Dorsolateral prefrontal cortex (tissue), 122 donors: ENCODE measurements at places on chromosomes 4 and X.

DNA sequence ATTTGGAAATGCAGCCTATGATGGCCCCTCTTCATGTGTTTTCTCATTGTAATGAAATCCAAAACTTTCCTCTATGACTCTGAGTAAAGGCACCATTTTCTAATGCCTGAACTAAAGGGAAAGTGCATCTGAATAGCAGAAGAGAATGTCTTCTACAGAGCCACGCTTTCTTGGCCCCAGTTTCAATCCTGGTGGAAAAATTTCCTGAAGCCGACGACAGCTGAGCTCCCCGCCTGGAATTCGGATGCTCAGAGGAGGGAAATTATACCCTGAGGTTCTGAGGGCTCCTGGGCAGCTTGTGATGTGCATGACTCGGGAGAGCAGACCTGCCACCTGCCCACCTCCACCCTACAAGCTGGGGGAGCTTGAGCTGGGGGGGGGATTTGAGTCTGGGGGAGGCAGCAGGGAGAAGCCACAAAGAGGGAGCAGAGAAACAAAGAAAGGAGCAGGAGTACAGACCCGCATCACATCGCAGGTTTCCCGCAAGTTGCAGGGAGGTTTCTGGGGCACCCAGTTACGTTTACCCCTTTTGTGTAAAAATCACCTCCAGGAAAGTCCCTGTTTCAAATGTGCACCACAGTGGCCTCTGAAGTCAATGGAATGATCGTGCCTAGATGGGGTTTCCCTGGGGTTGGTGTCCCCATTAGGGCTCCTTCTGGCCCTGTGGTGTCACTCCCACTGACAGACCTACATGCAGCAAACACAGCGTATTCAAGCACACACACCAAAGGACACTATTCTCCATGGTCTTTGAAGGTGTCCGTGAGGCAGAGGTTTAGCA lies 145.6 kb upstream of the RBPJ start:
- DNase-seq, result no peak

GRCh38 chr4:113760094-113760794 lies 1.3 kb downstream of the CAMK2D start:
- DNase-seq, result no peak

GRCh38 chr4:13601048-13601447 lies 26.5 kb downstream of the BOD1L1 start:
- no peak for DNase-seq

GRCh38 chr4:8557151-8558076 lies 22.8 kb upstream of the GPR78 start:
- no peak for DNase-seq
